ENCODE measurements at places on chromosomes 16 and 17. TPM values are rescaled to one million over a fixed set of nuclear protein-coding genes. Genes with fewer than 3 reads are reported as not detected.

DNA sequence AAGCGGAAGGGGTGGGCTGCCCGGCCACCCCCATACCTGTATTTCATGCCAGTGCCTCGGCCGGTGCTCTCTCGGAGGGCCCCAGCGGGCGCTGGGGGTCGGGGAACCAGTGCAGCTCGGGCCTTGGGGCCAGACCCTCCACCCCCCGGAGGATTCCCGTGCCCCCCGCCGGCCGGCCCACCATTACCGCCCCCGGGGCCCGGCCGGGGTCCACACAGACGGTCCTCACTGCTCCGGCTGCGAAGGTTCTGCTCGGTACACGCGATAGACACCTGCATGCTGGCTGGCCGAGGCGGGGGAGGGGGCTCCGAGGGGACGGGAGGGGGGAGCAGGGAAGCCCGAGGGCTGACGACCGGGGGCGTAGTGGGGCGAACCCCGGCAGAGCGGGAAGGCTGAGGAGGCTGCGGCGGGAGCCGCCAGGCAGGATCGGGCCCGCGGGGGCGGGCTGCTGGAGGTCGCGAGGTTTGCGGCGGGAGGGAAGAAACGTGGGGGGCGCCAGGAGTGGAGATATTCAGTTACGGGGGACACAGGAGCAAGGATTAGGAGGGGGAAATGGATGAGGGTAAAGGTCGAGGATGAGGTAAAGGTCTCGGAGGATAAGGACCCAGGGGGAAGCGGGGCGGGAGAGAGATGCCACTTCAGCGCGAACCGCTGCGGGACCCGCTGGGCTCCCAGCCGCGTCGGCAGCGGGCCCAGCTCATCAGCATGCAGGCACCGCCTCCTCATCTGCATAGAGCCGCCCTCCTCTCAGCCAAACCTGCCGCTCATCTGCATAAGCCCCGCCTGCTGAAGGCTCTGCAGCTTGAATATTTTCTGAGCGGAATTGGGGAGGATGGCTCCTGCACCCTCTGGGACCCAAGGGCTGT lies at the start of gene KCNAB3:
Gene KCNAB3 (minus strand): TSS at position 699 of the 866 bp plus-strand sequence. CDS start 421 bp downstream, at position 278.
- no peak within 1 kb of the TSS for H3K27ac ChIP-seq
- H3K36me3 ChIP-seq = no peaks in the 10 kb centered on the region
- peaks cover 8% of the 10 kb centered on the region for H3K4me1 ChIP-seq
- H3K4me3 ChIP-seq = peak within 1 kb of the TSS; percentile 100
- DNase-seq = no peak

DNA sequence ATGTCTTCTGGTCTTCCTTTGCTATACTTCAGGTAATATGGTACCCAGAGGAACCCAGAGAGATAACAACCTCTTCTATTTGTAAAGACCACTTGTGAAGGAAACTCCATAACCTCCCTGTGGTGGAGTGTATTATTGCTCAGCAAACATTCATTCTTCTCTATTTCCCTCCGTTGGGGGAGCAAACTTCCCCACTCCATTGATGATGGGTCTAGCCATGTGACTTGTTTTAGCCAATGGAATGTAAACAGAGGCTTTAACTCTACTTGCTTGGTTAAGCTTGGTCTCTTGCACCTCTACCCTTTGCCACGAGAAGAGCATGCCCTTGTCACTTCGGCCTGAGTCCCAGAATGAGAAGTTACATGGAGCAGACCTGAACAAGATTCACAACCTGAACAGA lies 30.0 kb upstream of the SKAP1 start:
- DNase-seq = no peak
- H3K4me3 ChIP-seq = no peak overlapping the region
- H3K36me3 ChIP-seq = no peaks in the 10 kb centered on the region
- peaks cover 24% of the 10 kb centered on the region for H3K4me1 ChIP-seq
- H3K27ac ChIP-seq = no peak overlapping the region

- H3K4me1 ChIP-seq = no peaks in the 10 kb centered on the region
- DNase-seq = no peak
- H3K36me3 ChIP-seq = no peaks in the 10 kb centered on the region
- H3K27ac ChIP-seq = no peak overlapping the region
Measured at GRCh38 chr16:14037960-14038359, 33.2 kb upstream of the MRTFB start.

GRCh38 chr16:48329138-48329537 lies 56.1 kb downstream of the SIAH1 start:
- H3K27me3 ChIP-seq = no peaks in the 10 kb centered on the region
- H3K27ac ChIP-seq = no peak overlapping the region
- no peaks in the 10 kb centered on the region for H3K36me3 ChIP-seq
- no peaks in the 10 kb centered on the region for H3K4me1 ChIP-seq
- no peak overlapping the region for H3K4me3 ChIP-seq

GRCh38 chr16:20740901-20741521 lies 607 bp downstream of the THUMPD1 start:
- H3K27ac ChIP-seq = peak overlapping the region; percentile 92
- peak; percentile 53 for DNase-seq
- H3K36me3 ChIP-seq = peaks cover 20% of the 10 kb centered on the region
- peaks cover 4% of the 10 kb centered on the region for H3K4me1 ChIP-seq
- H3K4me3 ChIP-seq = peak overlapping the region; percentile 96

SLC5A10 gene
- total RNA-seq = not detected

DNA sequence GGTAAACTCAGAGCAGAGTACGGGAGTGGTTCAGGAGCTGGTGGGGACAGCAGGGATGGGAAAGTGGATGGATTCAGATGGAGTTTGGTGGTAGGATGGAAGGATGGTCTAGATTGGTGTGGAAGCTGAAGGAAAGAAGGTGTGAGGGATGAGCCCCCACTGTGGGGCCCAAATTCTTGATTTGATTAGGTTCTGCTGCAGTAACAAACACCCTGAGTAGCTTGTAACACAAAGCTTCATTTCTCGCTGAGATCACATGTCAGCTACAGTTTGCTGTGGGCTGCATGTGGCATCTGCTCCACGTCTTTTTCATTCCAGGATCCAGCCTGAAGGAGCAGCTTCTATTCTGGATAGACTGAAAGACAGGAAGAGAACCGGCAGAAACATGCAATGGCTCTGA lies 143.8 kb downstream of the IRX3 start:
- no peak overlapping the region for H3K27ac ChIP-seq
- DNase-seq = no peak
- H3K36me3 ChIP-seq = no peaks in the 10 kb centered on the region
